ENCODE measurements at places on chromosomes 5 and 9. TPM values are rescaled to one million over a fixed set of nuclear protein-coding genes. Genes with fewer than 3 reads are reported as not detected.

DNA sequence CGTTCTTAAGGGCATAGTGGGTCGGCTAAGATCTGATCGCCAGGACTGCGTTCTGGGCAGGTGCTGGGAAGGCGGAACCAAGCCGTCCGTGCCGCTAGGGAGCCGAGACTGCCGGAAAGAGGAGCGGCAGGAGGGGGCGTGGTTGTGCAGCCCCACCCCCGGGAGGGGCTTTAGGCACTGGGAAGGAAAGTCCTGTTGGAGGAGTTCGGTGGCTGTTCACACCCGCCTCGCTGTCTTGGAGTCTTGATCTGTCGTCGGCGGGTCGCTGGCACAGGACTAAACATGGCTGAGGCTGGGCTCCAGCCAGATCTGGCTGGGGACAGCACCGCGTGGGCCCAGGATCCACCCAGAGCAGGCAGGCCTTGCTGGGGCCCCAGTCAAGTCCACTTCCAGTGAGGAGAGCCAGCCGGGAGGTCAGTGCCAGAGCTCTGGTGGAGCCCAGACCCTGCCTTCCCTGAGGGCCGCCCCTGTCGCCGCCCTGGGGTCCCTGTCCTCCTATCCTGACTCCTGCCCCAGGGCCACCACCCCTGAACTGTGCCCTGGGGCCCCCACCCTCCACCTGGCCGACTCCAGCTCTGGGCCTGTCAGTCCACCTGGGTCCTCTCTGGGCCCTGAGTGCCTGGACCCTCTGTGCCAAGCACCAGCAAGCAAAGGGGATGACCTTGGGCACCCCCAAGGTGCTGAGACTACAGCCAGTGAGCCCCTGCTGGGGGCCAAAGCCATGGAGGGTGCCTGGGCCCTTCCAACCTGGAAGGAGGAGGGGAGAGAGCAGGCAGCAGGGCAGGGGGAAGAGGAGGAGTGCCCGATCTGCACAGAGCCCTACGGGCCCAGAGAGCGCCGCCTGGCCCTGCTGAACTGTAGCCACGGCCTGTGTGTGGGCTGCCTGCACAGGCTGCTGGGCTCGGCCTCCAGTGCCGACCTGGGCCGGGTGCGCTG is 4.5 kb downstream of the RNF208 start:
- H3K4me3 ChIP-seq = peak overlapping the region; percentile 14
- peaks cover 37% of the 10 kb centered on the region for H3K4me1 ChIP-seq
- no peak for DNase-seq

DNA sequence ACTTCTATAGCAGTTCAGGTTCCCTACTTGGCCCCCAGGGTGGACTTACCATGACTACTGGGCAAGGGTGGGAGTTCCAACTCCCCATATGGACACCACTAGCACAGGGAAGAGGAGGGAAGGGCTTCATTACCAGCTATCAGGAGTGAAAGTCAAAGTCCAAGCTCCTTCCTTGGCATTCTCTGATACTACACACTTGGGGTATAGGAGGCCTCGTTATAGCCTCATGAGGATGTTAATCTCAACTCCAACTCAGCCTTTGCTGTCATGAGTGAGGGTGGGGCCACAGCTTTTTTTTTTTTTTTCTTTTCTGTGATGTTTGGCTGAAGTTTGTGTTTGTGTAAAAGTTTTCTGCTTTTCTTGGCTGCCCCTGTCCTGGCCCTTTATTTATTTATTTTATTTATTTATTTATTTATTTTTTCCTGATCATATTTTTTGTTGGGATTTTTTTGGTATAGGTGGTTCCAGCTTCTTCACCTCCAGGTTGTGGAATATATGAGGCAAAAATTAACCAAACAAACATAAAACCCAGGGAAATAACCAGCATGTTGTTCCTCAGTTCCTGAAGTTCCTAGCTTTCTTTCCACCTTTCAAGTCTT is 8.7 kb downstream of the GARIN3 start:
- no peaks in the 10 kb centered on the region for H3K36me3 ChIP-seq
- H3K27me3 ChIP-seq = no peaks in the 10 kb centered on the region
- H3K4me3 ChIP-seq = no peak overlapping the region
- H3K4me1 ChIP-seq = no peaks in the 10 kb centered on the region

SH3GL2 gene
- not detected for total RNA-seq

FOXD4 gene
- total RNA-seq = not detected

CAMK4 gene
- 0.11 TPM for total RNA-seq
